Activated T-helper 1 cell treated with anti-CD3 and anti-CD28 coated beads, Interleukin-2, amount 50 U/mL, for 16 hours (primary cell): ENCODE measurements at places on chromosomes 4 and X.

DNA sequence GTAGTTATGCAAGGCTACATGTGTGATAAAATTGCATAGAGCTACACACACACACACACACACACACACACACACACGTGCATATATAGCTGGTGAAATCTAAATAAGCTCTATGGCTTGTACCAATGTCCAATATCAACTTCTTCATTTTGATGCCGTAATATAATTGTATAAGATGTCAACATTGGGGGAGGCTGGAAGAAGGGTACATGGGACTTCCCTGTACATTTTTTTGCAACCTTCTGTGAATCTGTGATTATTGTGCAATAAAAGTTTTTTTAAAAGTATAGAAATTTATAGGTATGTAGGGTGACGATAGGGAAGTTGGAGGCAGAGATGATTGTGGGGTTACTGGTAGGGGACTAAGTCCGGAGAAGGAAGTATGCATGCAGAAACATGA is 105.5 kb downstream of the HDAC8 start:
- no peak for DNase-seq

DNA sequence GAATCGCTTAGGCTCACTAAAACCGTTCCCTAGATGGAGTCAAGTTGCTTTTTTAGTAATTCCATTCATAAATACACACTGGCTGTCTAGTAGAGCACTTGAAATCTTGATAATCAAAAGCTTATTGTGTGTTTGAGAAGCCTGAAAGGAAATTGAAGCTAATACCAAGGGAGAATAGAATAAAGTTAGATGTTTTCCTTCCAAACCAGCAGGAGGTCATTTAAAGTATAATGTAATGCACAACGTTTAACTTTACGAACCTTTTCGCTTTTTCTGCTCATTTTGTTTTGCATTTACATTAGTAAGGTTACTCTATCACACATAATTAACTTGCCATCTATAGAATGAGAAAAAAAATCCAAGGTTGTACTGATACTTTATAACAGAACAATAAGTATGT is 440.9 kb downstream of the NKX6-1 start:
- DNase-seq = no peak

- no peak for DNase-seq
These were observed 12.5 kb downstream of the BLOC1S4 start for GRCh38 chr4:6728320-6729029.

- no peak for DNase-seq
These were observed 94.5 kb upstream of the APOOL start for GRCh38 chrX:84909151-84909550.

DNA sequence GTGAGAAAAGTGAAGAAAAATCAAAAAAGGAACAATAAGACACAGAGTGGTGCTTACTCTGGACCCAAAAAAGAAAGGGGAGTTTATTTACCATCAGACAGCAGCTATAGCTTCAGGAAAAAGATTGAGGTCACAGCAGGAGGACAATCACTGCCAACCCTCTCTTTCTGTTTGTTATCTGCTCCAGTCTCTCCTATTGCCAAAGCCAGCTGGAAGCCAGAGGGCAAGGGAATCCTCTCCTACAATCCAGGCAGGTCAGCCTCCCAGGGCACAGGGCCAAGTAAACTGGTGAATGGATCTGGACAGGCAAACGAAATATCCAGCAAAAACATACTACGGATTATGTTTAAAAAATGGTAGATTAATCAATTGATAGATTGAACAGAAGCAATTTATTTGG is 306.9 kb upstream of the SLIT2 start:
- DNase-seq = no peak

DNA sequence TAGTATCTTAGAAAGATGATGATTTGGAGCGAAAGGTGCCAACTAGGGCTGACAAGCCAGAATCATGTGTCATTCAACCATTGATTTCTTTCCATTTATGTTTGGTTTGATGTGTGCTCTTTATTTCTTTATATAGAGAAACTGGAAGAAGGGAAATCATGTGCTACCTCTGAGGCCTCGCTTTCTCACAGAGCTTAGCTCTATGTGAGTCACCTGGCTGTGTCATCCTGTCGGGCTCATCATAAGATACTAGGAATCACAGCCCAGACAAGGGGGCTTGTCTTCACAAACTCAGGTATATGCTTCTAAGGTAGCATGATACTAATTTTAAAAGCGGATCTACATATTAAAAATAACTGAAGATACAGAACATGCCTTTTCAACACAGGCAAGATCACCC is 81.7 kb upstream of the GPM6B start:
- no peak for DNase-seq

- DNase-seq = no peak
These were observed 45.8 kb downstream of the CENPE start for GRCh38 chr4:103152381-103152780.
